SK-N-SH (cell line): ENCODE measurements at places on chromosomes 6 and 20.

DNA sequence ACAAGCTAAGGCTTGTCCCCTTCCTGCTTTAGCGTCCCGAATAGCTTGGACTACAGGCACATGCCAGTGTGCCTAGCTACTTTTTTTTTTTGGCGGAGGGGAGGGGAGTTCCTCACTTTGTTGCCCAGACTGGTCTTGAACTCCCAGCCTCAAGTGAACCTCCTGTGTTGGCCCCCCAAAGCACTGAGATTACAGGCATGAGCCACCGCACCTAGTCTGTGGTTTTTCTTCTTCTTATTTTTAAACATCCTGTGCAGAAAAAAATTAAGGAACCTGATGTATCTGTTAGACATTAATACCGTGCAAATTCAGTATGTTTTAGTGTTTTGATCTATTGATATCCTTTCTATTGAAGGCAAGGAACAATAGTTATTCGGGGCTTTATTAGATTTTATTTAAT, 25.7 kb downstream of the HIVEP1 start:
- no peak for DNase-seq

DNA sequence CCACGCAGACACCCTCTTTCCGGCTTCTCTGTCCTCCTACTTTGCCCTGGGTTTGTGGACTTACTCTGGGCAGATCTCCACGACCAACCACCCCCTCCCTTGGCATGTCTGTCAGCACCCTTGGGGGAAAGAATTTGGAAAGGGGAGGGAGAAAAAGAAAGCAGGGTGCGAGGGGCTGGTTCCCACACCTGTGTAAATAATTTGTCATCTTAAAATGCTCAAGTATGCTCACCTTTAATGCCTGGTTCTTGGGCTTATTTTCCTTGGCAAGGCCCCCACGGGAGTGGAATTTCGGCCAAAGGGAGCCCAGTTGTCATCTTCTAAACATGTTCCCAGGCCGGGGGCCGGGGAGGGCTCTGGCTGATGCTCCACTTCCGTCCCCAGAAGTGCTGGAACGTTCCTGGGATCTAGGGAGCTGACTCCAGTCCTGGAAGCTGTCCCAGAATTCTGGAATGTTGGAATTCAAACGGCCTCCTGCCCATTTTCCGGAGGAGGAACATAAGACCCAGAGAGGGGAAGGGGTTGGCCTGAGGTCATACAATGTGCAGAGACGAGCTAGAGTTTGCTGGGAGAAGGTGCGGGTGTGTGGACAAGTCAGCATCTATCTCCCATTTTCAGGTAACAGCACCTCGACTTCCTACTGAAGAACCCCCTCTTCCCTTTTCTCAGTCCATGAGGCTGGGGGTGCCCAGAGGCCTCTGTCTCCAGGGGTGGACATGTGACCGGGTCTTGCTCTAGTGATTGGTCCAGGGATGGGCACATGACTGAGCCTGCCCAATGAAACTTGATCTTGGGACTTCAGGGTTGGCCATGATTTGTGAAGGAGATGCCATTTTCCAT, 122.3 kb downstream of the CEBPB start:
- no peak for DNase-seq

- no peak for DNase-seq
Measured at GRCh38 chr6:155517294-155517693, 61.7 kb upstream of the NOX3 start.

- DNase-seq = no peak
Measured at GRCh38 chr6:46078294-46078693, 51.5 kb upstream of the ENPP4 start.

DNA sequence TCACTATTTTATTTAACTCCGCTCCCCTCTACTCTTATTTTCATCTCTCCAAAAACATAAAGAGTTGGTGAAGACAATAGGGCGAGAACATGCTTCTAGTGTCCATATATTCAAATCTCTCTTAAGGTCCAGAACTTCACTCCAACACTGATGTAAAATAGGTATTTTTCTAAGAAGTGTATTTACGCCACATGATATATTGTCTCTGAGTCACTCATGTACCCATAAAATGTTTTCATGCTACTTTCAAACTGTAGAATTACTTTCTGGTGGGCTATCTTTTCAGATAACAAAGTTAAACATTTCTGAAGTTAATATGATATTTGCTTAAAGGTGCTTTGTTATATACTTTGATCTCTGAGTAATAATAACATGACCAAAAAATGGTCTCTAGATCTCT, 124.1 kb upstream of the IFNGR1 start:
- DNase-seq = no peak

DNA sequence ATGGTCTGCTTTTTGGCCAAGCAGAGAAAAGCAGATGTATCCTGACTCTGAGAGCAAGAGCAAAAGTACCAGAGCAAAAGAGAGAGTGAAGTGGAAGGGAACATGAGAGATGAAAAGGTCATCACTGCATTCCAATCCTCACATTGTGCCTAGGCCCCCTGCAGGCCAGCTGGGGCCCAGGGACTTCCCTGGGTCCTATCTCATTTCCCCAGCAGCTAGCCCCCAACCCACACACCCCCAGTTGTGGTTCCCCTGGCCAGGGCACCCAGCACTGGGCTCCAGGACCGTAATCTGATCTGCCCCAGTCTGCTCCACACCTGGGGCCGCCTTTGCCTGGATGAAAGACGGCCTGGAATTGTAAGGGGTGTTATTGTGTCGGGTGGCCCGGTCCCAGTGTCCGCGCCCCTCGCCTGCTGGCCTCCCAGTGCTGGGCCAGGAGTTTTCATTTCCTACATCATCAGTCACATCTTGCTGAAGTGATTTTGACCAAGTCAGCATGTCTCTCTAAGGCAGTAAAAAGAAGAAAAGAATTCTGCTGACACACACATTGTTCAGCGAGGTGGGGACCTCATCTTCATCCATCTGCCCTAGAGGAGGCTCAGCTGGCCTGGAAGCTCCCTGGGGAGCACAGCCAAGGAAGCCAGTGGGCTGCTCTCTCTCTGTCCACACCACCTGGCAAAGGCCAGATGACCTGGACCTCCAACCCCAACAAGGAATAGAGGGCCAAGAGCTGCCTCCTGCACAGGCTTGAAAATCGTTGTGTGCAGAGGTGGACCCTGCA, 4.0 kb upstream of the BMP7 start:
- DNase-seq = no peak

DNA sequence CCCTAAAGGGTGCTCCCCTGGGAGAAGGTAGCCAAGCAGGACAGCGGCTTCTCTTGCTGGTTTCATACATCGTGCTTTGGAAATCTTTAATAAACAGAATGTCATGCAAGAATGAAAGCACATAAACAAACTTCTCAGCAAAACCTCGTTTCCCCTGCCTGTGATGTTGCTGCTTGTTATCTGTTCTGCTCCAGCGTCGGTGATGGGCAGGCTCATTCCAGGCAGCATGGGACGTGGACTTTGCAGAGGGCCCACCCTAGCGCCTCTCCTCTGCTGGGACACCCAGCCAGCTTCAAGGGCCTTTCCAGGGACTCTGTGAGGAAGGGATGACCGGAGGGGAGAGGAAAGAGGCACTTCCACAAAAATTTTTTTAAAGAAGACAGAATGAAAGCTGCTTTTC, 197.7 kb downstream of the QKI start:
- no peak for DNase-seq

DNA sequence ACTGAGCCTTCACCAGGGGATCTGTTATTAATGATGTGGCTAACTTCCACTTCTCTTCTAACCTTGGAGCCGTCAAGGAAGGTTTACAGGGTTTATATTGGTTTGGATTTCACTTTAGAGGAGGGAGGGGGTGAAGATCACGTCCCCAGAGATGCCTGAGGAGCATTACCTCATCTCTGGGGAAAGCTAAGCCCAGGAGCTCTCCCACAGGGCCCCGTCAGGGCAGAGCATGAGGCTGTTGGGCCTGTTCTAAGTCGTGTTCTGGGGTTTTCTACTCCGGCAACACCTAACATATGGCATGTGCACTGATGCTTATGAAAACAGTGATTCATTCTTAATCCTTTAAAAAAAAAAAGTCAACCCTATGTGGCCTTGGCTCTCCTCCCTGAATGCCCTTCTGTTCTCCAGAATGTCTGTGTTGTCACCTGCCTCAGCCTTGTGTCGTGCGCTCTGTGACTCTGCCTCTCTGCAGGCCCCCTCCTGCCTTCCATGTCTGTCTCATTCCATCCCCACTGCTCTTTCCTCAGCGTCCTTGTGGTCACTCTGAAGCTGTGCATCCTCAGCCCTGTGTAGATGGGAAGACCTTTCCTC, 97.4 kb upstream of the JARID2 start:
- no peak for DNase-seq

GRCh38 chr6:99384507-99384906, 9.5 kb downstream of the COQ3 start:
- no peak for DNase-seq

DNA sequence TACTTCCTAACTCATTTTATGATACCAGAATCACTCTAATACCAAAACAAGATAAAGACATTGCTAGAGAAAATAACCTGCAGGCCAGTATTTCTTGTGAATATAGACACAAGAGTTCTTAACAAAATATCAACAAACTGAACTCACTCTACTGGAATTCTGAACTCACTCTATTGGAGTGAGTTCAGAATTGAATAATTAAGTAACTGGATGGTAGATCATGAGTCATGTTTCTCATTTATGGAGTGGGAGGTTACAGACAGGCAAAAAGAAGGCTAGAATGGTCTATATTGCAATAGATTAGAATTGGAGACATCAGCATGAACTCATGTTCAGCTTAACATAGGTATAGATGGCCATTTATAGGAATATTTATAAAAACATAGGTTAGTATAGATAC, 26.6 kb upstream of the C6orf58 start:
- DNase-seq = no peak

DNA sequence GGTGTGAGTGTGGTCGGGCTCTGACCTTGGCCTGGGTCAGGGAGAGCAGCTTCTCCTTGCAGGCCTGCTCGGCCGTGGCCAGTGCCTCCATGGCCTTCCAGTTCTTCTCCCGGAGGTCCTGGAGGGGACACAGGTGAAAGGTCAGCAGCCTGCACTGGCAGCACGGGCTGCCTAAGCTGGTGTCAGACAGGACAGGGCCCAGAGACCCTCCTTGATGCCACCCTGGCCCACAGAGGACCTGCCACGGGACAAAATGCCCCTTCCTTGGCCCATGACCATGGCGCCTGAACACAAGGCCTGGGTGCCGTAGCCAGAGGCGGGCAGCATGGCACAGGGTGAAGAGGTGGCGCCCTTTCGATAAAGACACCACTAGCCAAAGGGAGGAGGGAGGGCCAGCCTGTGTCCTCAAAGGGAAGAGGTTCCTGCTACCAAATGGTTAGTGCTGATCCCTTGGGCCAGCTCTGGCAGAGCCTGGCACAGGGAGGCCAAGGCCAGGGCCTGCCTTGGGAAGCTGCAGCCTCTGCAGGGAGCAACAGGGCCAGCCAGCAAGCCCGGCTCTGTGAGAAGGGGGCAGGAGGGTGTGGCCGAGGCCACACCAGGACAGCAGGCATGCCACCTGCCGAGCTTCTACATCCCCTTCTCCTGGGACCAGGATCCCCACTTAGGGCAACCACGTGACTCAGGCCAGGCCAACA, 54.8 kb downstream of the DSTN start:
- peak; percentile 8 for DNase-seq

GRCh38 chr6:156886409-156886808, 109.2 kb downstream of the ARID1B start:
- DNase-seq = no peak

DNA sequence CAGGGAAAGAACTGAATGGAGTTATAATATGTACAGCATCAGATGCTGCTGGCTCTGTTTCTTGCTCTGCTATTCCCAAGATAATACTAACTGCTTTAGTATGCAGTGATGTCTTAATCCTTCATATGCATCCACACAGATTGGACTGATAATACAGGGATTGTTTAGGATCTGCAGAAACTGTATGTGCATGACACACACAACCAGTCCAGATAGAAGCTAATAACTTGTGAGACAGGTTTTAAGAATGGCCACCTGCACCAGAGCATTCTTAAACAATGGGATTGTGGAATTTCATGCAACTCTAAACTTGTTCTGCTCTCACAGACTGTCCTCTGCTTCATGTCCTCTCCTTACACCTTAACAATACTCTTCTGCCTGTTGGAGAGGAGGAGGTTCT, 90.9 kb downstream of the SPTLC3 start:
- no peak for DNase-seq

DNA sequence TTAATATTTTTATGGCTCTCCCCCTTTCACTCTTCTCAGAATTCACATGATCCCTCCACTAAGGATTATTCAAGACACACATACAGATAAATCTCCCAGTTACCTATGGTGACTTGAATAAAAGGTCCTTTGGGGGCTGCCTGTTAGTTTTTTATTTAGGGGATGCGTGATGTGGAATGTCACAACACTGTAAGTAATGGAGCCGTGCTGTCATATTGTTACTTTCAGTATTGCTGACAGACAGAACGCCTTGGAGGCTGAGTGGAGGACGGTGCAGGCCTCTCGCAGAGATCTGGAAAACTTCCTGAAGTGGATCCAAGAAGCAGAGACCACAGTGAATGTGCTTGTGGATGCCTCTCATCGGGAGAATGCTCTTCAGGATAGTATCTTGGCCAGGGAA, 291.7 kb downstream of the UTRN start:
- DNase-seq = no peak

DNA sequence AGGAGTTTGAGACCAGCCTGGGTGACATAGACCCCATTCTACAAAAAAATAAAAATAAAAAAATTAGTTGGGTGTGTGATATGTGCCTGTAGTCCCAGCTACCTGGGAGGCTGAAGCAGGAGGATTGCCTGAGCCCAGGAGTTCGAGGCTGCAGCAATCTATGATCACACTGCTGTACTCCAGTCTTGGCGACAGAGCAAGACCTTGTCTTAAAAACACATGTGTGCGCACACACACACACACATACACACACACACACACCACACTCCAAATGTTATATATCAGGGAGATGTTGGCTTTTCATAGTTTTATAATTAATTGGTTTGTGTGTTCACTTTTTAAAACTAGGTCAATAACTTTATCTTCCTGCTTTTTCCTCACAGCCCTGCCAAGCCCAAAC, 110.5 kb downstream of the RTN4IP1 start:
- DNase-seq = no peak

DNA sequence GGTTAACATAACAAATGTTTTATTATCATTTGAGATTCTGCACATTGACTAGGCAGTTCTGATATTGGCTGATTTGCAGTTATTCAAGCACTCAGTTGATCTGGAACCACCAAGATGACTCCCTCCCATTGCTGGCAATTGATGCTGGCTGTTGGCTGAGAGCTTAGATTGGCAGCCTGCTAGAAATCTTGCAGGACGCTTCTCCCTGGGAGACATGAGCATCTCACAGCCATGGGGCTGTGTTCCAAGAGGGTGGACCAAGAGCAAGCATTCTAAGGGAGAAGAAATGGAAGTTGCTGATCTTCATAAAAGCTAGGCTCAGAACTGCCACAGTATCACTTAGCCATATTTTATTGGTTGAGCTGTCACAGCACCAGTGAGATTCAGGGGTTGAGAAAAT, 233.4 kb upstream of the ID4 start:
- DNase-seq = no peak
